Mammary epithelial cell (primary cell): ENCODE measurements at places on chromosomes 3 and 15.

- DNase-seq: no peak
Measured at GRCh38 chr15:53453253-53454105, 306.0 kb downstream of the WDR72 start.

DNA sequence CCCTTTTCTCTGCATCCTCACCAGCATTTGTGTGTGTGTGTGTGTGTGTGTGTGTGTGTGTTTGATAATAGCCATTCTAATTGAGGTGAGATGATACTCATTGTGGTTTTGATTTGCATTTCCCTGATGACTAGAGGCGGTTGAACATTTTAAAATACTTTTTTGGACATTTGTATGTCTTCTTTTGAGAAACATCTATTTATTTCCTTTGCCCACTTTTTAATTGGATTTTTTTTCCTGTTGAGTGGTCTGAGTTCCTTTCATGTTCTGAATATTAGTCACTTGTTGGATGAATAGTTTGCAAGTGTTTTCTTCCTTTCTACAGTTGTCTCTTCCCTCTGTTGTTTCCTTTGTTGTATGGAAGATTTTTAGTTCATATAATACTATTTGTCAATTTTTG, 54.3 kb upstream of the THSD4 start:
- DNase-seq: no peak

- DNase-seq: no peak
Measured at GRCh38 chr3:34001022-34001421, 202.6 kb downstream of the PDCD6IP start.

DNA sequence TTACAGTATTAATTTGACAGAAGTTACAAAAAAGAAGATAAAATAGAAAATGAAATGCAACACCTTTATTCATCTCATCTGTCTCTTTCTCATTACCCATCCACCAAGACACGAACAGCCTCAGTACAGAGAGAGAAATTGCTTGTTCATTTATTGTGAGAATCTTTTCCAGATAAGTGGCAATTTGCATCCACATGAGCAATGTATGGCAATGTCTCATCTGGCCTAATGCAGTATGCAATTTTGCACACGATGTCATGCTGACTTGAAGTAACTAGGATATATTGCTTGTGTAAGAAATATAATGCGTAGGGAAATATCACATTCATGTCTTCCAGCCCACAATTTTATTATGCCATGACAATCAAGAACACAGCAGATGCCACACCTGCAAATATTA, 866.9 kb downstream of the ROBO1 start:
- DNase-seq: no peak

GRCh38 chr15:70831094-70831911, 22.7 kb downstream of the LARP6 start:
- DNase-seq: no peak

GRCh38 chr15:46088486-46089445, 453.9 kb downstream of the SQOR start:
- no peak for DNase-seq

DNA sequence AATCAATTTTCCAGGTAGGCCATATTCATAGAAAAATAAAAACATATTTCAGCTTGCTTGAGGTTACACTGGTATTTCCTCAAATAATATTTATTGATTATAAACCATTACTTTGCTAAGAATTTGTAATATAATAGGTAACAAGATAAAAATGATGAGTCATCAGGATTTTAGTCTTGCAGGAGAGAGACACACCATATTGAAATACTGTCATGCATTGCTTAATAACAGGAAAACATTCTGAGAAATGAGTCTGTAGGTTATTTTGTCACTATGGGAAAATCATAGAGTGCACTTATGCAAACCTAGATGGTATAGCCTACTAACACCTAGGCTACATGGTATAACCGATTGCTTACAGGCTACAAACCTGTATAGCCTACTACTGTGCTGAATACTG, 990.5 kb downstream of the OTOL1 start:
- DNase-seq: no peak

DNA sequence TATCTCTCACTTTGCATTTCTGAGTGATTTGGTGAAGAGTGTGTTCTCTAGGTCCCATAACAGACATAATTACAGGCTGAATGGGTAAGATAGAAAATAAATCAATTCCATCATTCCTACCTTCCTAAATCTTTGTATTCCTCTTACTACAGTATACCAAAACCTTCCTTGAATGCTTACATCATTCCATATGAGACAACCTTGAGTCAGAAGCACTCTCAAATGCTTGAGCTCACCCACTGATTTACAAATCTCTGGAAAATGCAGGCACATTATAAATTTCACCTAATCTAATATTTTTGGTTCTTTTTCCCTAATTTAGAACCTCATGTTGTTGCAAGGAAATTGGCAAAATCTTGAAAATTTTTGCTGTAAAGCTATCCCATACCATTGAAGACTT, 239.1 kb downstream of the CBLB start:
- peak; percentile 13 for DNase-seq

DNA sequence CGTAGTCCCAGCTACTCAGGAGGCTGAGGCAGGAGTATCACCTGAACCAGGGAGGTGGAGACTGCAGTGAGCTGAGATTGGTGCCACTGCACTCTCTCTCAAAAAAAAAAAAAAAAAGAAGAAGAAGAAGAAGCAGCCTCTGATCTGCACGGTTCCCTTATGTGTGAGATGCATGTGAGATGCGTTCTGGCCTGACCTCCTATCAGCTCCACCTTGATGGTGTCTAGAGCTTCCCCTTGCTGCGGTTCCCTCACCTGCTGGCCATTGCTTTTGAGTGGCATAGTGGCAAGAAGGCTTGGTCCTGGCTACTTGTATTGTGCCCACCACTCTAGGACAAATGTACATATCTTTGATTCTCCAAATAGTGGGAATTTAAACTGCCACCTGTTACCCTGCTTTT, 49.4 kb upstream of the CFAP161 start:
- no peak for DNase-seq

DNA sequence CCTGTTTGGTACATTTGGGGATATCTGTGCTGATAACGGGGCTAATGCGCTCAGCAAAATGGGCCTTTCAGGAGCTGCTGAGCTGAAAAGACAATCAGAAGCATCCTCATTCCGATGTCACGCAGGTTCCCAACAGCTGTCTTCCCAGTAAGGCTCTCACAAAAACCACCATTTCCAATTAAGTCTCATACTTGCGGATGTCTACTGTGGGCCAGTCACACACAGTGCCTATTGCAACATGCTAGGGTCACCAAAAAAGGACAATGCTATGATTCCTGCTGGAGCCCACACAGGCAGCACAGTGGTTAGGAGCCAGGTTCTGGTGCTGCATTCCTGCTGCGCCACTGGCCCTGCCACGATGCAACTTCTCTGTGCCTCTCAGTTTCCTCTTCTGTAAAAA, 16.4 kb upstream of the LDHAL6B start:
- DNase-seq: no peak

DNA sequence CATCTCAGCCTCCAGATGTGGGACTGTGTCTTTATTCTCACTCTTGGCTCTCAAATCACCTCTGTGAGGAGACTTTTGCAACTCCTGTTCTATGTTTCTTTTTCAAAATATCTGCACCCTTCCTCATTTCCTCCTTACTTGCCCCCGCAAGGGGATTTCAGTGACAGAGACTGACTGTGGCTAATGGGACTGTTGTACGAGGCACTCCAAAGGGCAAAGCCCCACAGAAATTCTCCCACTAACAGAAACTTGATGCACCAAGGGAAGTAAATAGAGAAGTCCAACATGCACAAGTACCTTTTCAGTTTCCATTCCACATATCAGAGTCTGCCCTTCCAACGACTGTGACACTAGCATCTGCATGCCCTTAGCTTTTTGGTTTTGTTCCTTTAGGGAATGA, 69.7 kb downstream of the LRRK1 start:
- DNase-seq: no peak

DNA sequence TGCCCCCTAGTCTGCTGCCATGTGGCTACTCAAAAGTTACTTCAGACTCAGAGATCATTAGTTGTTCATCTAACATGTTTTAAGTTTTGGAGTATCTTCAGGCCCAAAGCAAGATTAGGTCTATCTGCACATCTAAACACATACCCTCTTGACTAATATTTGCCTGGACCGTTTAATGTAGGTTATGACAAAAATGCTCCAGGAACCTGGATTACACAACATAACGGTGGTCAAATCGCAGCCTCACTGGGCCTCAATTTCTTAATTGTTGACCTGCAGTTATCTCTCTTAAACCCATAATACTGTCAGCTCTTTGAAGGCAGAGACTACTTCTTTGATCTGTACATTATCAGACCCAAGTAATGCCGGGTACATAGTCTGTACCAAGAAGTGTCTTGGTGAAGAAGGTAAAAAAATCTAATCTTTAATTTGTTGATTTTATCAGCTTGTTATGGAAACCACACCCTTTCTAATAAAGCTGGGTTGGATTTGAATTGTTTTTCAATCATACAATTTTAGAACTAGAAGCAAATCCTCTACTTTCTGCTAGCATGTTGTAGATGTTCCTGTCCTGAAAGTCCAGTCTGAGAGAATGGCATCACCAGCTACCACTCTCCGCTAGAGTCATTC, 3.6 kb downstream of the SNRK start:
- no peak for DNase-seq

- DNase-seq: peak; percentile 96
Measured at GRCh38 chr3:157122116-157122515, 37.8 kb downstream of the CCNL1 start.

GRCh38 chr3:43181202-43181821, 75.4 kb upstream of the POMGNT2 start:
- DNase-seq: peak; percentile 87

GRCh38 chr15:88032787-88033186, 223.8 kb downstream of the NTRK3 start:
- DNase-seq: peak; percentile 12

DNA sequence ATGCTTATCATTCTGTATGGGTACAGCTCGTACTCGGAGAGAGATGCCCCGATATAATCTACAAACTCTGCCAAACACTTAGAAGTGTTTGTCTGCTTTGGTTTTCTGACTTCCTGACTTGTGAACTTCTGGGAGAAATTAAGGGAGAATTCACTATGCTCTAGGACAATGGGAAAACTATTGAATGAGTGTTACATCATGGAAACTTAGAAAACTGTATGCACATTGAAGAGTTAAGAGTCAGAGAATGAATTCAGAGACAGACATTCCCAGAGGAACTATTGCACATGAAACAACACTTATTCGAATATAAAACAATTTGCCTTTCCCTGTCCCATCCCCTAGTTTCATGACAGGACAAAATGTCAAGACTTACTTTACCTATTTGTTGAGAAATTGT, 57.8 kb downstream of the DTWD1 start:
- DNase-seq: no peak

DNA sequence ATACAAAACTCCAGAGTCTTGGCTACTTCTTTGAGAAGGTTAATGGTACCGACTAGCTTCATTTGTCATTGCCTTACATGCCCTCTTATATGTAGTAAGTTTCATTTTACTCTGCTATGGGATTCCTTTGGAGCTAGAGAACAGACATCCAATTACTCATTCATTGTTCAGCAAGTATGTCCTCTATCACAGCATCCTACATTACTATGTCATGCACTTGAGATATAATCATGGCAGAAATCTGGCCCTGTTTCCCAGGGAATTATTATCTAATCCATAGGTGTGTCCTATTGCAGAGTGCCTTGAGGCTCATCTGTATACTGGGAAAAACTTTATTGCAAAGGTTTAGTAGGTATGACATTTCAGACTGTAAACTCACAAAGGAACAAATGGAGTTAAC, 333.1 kb upstream of the NECTIN3 start:
- DNase-seq: peak; percentile 2

GRCh38 chr3:3560591-3561311, 238.5 kb upstream of the LRRN1 start:
- DNase-seq: no peak

GRCh38 chr3:4756057-4756775, 223.0 kb upstream of the BHLHE40 start:
- DNase-seq: no peak

DNA sequence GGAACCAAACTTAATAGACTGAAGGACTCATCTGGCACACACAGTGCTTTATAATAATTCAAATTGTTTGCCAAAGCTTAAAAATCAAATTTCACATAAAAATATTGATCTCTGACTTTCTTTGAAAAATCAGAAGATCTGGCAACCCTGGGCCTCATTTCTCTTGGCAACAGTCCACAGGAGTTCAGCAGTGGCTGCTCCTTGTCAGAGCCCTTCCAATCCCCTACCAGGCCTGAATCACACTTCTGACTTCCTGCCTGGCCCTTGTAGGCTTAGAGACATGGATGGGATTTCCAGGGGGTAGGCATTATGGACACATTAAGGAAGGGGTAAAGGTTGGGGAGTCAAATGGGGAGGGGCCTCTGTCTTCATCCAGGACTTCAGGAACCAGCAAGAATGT, 55.5 kb downstream of the PLS1 start:
- no peak for DNase-seq

DNA sequence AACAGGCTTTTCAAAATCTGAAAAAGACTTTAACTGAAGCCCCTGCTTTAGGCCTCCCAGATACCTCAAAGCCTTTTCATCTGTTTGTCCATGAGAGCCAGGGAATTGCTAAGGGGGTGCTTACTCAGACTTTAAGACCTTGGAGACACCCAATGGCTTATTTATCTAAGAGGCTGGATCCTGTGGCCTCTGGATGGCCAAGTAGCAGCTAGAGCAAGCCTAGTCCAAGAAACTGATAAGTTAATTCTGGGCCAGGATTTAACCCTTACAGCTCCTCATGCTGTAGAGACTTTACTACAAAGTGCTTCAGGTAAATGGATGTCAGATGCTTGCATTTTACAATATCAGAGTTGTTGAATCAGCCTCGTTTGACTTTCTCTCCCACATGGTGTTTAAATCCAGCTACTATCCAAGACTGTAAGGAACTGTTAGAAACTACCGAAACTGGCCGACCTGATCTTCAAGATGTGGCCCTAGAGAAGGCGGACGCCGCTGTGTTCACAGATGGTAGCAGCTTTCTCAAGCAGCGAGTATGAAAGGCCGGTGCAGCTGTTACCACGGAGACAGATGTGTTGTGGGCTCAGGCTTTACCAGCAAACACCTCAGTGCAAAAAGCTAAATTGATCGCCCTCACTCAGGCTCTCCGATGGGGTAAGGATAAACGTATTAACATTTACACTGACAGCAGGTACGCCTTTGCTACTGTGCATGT, 3.3 kb downstream of the DET1 start:
- no peak for DNase-seq

DNA sequence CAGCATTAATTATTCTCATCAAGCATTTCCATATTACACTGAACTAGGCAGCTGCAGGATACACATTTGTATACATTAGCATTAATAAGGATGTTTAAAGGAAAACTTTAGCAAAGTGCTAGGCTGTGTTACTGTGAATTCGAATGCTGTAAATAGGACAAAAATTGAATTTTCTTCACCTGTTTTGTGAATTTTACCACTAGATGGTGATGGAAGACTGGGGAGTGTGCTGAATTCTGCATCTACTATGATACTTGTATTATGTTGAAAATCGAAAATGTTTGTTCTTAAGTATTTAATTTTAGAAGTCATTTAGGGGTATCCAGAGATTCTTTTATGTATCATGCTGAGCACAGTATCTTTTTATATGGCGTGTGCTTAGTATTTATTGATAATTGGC, 12.3 kb upstream of the P2RY14 start:
- DNase-seq: no peak

- no peak for DNase-seq
Measured at GRCh38 chr15:52368402-52368801, 72.8 kb upstream of the MYO5C start.
